ENCODE measurements at places on chromosomes 7 and 10. TPM values are rescaled to one million over a fixed set of nuclear protein-coding genes. Genes with fewer than 3 reads are reported as not detected.

SLC26A3 gene
- total RNA-seq: not detected

GJC3 gene
- total RNA-seq: 0.63 TPM

IFIT1B gene
- not detected for total RNA-seq

UTF1 gene
- total RNA-seq: not detected

SLC13A1 gene
- not detected for total RNA-seq
